Vein endothelial cell (primary cell): ENCODE measurements at places on chromosomes 2 and 18. TPM values are rescaled to one million over a fixed set of nuclear protein-coding genes. Genes with fewer than 3 reads are reported as not detected.

Gene UGT1A5
- not detected in 2 replicates for total RNA-seq

Gene PLB1
- total RNA-seq = 0.33 and 0.57 TPM in 2 replicates

Gene NPAS2
- total RNA-seq = 12.7 and 32.3 TPM in 2 replicates

Gene CDK15
- not detected in 2 replicates for total RNA-seq

Gene PROKR1
- under 0.01 TPM in 1 of 2 replicates, not detected in the other for total RNA-seq

Gene BOD1L2
- not detected in 2 replicates for total RNA-seq

Gene RESP18
- not detected in 2 replicates for total RNA-seq

Gene FBXO41
- 0.33 and 0.96 TPM in 2 replicates for total RNA-seq

Gene ANKAR
- total RNA-seq = 7.9 and 10.5 TPM in 2 replicates

Gene GPAT2
- 12.8 and 18.3 TPM in 2 replicates for total RNA-seq

Gene MAP3K19
- not detected in 2 replicates for total RNA-seq

Gene ERBB4
- under 0.01 TPM in 2 replicates for total RNA-seq

Gene DYNAP
- not detected in 2 replicates for total RNA-seq

Gene ANKRD62
- total RNA-seq = not detected in 2 replicates

Gene ZNF638
- 113 and 129 TPM in 2 replicates for total RNA-seq

Gene FRZB
- total RNA-seq = under 0.01 TPM in 1 of 2 replicates, not detected in the other

Gene FBXO15
- under 0.01 TPM in 1 of 2 replicates, not detected in the other for total RNA-seq

Gene C2orf81
- 0.19 TPM in 1 of 2 replicates, not detected in the other for total RNA-seq

Gene ALK
- total RNA-seq = not detected in 2 replicates

Gene SLC30A3
- total RNA-seq = 3.2 and 11.8 TPM in 2 replicates

Gene HOXD13
- not detected in 2 replicates for total RNA-seq

Gene NBAS
- total RNA-seq = 70.4 and 82.6 TPM in 2 replicates

Gene COPS9
- 89.4 and 116 TPM in 2 replicates for total RNA-seq

Gene TDRD15
- total RNA-seq = not detected in 2 replicates

Gene PEX13
- 38.2 and 38.7 TPM in 2 replicates for total RNA-seq

Gene NDC80
- total RNA-seq = 9.1 and 24.7 TPM in 2 replicates

Gene ITGA4
- total RNA-seq = 5.4 and 6.2 TPM in 2 replicates

Gene KCNG2
- not detected in 2 replicates for total RNA-seq

Gene ASB3
- total RNA-seq = 20.9 and 21.5 TPM in 2 replicates

Gene CFAP53
- total RNA-seq = under 0.01 and 0.10 TPM in 2 replicates

Gene IGFBP5
- total RNA-seq = 0.48 and 0.65 TPM in 2 replicates

Gene COPS8
- total RNA-seq = 91.1 and 106 TPM in 2 replicates

Gene DSG2
- 0.19 TPM in 1 of 2 replicates, not detected in the other for total RNA-seq

Gene SCYGR3
- total RNA-seq = not detected in 2 replicates

Gene RIT2
- not detected in 2 replicates for total RNA-seq

Gene NR4A2
- under 0.01 and 0.10 TPM in 2 replicates for total RNA-seq

Gene IL1F10
- not detected in 2 replicates for total RNA-seq

Gene C2orf78
- not detected in 2 replicates for total RNA-seq

Gene SCN3A
- total RNA-seq = not detected in 2 replicates

Gene IL36G
- total RNA-seq = not detected in 2 replicates

Gene SLC8A1
- 1.6 and 2.3 TPM in 2 replicates for total RNA-seq

Gene CETN1
- total RNA-seq = not detected in 2 replicates

Gene TAF1B
- total RNA-seq = 22.9 and 31.4 TPM in 2 replicates

Gene REL
- total RNA-seq = 13.4 and 18.2 TPM in 2 replicates

Gene IL36B
- total RNA-seq = not detected in 2 replicates

Gene CFAP221
- not detected in 2 replicates for total RNA-seq

Gene FAP
- total RNA-seq = 0.98 and 4.5 TPM in 2 replicates

Gene SCG2
- total RNA-seq = not detected in 2 replicates

Gene HOXD9
- 11.7 and 22.5 TPM in 2 replicates for total RNA-seq
